ENCODE measurements at places on chromosomes 7 and 10.

GRCh38 chr10:127456122-127456521 is 93.0 kb upstream of the NPS start:
- no peak for ATAC-seq

- ATAC-seq, result no peak
Observed at GRCh38 chr10:131260031-131260430, 51.5 kb downstream of the TCERG1L start.

DNA sequence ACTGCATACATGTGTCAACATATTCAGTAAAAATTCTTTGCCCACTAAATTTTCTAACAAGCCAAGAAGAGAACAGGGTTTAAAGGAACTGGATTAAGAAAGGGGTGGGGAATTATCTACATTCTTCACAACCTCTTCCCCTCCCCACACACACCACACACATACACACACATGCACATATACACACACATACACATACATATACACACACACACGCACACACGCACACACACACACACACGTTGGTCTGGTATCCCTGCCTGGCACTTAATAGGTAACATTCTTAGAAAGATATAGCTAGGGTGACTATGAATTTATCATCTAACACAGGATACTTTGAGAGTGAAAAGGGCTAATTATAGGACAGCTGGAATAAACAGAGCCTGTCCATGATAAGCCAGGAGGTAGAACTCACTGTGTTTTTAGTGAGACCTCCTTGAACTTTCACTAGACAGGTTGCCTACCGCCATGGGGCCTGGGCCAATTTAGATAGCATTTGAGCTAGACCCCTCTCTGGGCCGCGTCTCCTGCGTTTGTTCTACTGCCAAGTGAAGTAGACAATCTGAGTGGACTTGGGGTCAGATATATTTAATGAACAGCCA is 33.1 kb upstream of the EPC1 start:
- no peak for ATAC-seq

DNA sequence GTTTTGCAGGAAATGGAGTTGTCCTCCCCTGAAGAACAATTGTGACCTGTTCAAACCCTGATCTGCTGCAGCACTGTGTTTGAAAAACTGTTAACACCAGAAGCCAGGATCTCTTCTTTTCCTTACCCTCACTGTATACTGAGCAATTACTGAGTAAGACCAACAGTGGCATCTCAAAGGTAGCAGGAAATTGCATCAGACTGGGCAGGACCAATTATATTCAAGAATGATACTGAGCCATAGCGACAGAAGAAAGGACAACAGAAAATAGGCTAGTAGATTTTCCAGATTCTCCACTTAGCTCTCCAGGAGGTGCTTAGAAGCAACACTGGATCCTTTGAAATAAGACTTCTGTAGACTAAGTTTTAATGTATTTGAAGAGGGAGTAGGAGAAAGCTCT is 57.4 kb upstream of the INHBA start:
- ATAC-seq, result no peak

DNA sequence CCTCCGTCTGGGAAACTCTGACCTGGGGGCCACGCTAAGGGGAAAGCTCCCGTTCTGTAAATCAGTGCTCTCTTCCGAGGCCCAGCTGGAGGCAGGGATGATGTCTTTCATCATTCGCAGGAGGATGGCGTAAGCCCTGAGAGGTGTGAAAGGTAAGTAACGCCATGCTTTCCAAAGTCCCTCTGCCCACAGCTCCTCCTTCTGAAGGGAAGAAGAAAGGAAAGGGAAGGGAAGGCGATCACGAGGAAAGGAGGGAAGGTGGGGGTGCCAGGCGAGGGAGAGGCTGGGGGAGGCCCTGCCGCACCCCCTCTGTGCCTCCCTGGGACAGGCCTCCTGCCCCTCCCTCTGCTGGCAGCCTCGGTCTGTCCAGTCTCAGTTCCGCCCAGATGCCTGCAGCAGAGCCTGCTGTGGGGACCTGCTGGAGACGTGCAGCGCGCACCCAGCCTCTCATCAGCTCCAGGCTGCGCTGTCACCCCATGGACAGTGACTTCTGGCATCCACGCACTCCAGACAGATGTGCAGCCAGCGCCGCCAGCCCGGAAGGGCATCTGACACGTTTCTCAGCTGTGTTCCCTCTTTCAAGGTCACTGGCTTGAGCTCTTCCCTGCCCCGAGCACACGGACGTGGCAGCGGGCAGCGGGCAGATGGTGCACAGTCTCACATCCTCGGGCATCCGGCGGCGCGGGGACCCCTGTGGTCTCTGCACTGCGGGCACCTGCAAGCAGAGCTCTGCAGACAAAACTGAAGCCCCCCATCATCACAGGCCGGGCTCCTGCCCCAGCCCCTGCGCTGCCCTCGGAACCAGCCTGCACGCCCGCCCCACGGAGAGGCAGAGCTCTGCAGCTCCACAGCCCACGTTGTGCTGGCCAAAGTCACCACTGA is 60.6 kb downstream of the INSIG1 start:
- peak; percentile 44 for ATAC-seq

DNA sequence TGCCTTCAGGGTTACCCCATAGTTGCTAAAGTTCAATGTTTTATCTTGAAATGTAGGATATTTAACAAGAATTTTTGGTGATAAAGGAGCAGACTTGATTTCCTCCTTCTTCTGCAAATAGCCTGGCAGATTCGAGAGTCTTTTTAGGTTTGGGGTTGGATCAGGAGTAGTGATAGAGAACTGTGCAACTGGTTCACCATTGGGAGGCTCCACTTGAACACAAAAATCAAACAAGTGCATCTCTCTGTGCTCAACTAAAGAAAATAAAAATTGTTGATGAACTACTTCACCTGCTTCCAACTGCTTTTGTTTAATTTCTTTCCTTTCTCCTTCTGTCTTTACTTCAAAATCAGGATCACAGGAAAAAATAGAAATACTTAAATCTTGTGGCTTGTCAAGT is 58.5 kb downstream of the MACC1 start:
- no peak for ATAC-seq

DNA sequence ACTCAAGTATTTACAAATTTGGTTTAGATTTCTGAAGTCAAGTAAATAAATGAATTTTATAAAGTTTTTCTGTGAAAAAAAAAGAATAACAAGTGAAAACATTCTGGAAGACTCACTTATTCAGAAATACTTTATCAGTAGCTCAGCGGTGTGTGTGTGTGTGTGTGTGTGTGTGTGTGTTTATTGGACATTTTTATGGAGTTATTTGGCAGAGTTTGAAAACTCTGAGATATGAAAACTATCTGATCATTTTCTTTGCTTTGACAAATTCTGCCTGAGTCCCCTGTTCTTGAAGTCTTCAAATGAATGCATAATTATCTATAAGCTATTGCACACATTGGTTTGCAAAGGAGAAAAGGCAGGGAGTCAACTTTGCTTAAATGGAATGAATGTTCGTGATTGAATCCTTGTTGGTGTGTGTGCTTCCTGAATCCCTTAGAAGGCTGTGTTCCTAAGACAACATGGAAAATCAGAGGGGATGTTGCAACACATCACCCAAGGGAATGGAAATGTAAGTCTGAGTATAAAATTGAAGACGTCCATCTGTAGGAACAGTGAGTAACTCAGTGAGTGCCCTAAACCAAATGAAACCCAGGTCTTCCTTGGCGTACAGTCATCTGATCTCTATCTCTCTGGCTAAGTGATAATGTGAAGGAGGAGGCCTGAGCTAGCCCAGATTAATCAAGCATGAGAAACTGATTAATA is 160.9 kb downstream of the REEP3 start:
- no peak for ATAC-seq

DNA sequence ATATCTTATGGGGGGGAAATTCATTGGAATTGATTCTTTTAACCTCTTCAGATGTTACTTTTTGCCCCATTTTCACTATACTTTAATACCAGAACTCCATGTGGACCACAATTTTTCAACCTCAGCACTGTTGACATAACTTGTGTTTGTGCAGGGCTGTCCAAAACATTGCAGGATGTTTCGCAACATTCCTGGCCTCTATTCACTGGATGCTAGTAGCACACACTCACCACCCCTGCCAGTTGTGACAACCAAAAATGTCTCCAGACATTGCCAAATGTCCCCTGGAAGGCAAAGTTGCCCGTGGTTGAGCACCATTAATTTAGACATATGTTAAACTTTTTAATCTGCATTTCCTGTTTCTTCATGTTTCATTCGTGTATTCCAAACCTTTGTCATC is 234.7 kb downstream of the GFRA1 start:
- peak; percentile 36 for ATAC-seq

GRCh38 chr7:80140388-80140787 is 5.8 kb downstream of the GNAI1 start:
- no peak for ATAC-seq

All from motor neuron (in vitro differentiated cells).